ENCODE measurements at places on chromosomes 2 and 18.

GRCh38 chr18:7824970-7825369 lies 257.9 kb downstream of the PTPRM start:
- no peak for DNase-seq

- DNase-seq, result no peak
Measured at GRCh38 chr2:204274991-204275390, 270.3 kb upstream of the PARD3B start.

- DNase-seq, result no peak
Measured at GRCh38 chr2:219496825-219497494, 1.7 kb upstream of the GMPPA start.

DNA sequence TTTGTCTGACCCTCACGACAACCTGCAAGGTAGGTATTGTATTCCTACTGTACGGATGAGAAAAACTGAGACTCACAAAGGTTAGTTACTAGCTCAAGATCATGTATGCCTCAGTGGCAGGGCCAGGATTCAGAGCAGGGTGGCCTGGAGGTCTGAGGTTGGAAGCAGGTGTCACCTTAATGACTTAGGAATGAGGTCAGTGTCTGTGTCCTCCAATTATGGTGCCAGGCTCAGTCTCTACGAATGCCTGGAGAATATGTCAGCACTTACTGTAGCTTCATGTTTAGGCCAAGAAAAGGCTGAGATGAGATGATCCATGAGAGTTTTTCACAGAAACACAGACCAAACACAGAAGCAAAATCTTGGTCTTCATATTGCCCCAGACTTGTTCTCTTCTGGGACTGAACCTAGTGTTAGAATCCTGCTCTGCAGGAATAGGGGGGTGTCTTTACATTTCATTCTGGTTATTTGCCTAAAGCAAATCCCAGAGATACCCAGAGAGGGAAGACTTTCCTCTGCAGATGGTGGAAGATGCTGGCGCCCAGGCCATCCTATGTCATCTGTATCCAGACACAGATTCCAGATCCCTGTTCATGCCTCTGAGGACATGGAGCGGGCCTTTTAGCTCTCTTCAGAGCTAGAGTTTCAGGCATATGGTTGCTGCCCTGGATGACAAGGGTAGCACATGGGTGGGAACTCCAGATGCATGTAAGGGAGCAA lies 16.3 kb upstream of the RAB10 start:
- no peak for DNase-seq

GRCh38 chr18:79239631-79240030 lies 156.1 kb upstream of the NFATC1 start:
- no peak for DNase-seq

- no peak for DNase-seq
Measured at GRCh38 chr18:50590593-50590992, 30.7 kb downstream of the MAPK4 start.

- DNase-seq, result no peak
Measured at GRCh38 chr2:133377599-133377998, 190.7 kb downstream of the NCKAP5 start.

Measured in Jurkat, Clone E6-1 (cell line).